ENCODE measurements at places on chromosomes 7 and 10.

DNA sequence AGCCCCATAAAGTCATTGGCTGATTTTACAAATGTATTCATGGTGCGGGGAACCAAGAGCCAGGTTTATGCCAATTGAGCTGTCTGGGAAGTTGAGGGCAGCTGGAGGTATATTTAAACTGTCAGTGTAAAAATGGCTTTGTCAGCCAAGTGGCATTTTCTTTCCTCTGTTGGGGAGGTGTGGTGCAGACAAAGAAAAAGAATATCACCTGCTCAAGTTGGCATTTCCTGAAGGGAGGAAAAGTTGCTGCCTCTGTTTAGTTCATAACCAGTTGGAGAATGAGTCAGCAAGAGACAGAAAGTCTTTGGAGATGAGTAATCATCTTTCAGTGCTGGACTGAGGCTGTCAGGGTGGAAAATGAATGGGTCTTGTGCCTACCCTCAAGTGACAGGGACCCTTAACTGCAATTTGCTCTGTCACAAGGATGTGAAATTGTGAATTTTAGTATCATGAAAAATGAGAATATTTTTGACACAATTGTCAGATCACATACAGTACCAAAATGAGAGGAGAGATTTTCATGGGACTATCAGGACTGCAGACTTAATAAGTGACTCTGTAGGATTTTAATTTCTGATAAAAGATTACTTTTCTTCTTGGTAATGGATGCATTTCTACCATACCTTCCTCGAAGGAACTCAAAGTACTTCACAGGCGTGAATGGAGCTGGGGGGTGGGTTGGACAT, 137.3 kb downstream of the ANLN start:
- DNase-seq, result no peak

GRCh38 chr7:106283831-106284713, 711 bp downstream of the NAMPT start:
- peak; percentile 58 for DNase-seq

GRCh38 chr10:100738055-100738827, 7.1 kb upstream of the PAX2 start:
- no peak for DNase-seq

- DNase-seq, result no peak
These were observed 332.0 kb upstream of the ZNF32 start for GRCh38 chr10:43980715-43981114.

- no peak for DNase-seq
These were observed 118.0 kb downstream of the COBL start for GRCh38 chr7:51198654-51199053.

DNA sequence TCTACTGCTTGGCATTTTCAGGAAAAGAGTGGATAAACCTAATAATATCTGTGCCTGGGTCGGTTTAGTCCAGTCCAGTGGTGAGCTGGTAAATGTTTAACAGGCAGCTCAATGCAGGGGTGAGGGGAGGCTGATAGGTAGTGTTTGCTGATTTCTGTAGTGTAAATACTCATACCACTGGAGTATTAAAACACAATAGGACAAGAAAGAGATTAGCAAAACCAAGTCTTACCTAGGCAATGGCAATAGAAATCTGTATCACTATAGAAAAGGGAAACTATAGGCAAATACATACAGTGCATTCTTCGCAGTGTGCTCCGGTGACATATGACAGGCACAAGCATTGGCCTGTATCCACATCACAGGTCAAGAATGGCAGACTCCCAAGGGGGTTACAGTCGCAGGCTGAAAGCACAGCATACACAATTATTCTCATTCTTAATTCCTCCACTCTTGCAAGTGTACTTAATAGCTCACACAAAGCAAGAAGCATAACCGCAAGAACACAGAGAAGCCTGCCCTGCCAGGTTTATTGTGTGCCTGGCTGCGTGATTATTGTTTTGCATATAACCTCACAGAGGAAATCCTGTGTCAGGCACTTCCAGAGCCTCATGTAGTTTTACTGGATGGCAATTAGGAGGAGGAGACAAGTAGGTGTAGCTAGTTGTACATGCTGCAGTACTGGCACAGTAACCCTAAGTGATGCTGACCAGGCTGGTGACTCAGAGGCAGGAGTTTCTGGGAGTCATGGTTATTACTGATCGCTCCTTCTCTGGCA, 35.0 kb downstream of the LAMB4 start:
- no peak for DNase-seq

DNA sequence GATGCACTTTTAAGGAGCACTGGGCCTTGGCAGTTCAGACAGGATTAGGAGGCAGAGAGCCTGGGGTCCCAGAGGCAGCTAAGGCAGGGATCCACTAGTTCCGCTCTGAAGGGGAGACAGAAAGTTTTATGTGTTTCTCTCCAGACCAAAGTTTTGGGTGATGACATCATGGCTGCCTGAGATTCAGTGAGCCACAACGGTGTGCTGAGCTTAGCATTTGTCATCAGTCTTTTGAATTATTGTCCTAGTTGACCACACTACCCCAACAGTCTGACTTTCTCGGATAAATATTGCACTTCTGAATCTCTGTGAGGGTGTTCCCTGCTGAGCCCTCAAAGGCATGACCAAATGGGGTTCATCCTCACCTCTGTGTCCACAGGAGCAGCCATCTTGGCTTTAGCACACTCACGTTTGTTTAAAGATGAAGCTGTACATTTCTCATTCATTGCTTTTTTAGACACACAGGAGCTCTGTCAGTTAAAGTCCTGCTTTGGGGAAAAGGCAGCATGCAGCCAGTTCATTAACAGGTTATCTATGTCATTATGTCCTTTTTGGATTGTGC, 297.7 kb upstream of the LRGUK start:
- DNase-seq, result no peak

GRCh38 chr7:100426516-100426915, 2.0 kb downstream of the ZCWPW1 start:
- no peak for DNase-seq

DNA sequence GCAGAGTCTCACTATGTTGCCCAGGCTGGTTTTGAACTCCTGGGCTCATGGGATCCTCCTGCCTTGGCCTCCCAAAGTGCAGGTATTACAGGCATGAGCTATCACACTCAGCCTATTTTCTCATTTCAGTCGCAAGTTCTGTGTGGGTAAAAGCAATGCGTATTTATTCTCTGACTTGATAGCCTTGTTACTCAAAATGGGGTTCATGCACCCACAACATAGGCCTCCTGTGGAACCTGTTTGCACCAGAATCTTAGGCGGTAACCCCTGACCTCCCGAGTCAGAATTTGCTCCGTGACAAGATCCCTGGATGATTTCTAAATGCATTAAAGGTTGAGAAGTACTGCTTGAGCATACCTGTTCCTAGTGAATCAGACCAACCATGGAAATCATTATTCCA, 7.3 kb downstream of the IL2RA start:
- DNase-seq, result no peak

DNA sequence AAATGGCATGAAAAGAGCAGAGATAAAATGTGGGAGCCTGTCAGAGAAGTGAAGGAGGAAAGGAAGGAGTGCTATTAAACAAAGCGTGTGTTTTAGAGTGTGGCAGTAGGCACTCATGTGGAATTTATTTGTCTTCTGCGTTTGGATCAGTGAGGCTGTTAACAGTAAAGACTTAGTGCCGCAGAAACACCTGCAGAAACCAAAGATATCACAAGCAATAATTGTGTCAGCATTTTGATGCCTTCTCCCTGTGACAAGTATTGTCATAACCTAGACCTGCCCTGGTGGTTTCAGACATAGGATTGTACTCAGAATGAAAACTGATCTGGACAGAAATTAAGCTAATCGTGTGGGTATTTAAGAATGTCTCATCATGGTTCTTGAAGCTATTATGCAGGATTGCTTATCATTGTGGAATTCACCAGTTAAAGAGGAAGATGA, 191.0 kb downstream of the CAMK1D start:
- DNase-seq, result no peak

DNA sequence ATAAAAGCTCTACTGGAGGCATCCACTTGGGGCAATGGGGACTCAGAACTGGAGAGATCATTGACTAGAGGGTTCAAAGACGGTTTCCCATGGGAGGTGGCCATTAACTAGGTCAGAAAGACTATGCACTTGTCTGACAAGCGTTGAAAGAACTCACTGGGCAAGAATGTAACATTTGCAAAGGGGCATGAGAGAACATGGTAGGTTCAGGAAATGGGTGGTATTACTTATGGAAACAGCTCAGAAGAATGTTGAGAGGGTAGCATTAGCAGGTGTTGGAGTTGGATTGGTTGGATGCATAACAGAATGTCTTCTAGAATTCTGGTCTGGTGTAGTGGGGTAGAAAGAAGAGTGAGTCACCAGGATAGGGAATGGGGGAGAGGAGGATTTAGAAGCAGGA, 119.1 kb upstream of the CDCA7L start:
- no peak for DNase-seq

DNA sequence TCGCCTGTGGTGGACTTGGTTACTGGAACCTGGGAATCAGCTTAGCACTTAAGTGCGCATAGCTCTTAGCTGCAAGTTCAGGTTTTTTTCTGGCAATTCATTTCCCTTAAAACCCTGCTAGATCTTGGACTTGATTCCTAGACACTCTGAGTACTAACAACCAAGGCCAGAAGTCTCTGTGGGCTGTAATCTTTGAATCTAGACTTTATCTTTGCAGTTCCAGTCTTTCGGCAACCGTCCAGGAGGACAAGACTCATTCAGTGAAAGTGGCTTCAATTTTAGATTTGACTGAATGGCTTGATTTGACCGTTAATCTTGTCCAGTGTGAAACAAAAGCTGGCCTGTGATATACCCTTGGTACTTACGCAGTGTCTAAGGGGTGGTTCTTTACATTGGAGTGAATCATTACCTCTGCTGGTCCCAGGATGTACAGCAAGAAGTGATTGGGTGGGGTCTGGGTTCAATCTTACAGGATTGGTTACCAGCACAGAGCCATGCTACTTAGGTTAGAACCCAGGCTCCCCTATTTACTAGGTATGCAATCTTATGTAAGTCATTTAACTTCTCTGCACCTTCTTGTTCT, 16.4 kb downstream of the PTTG1IP2 start:
- DNase-seq, result no peak

DNA sequence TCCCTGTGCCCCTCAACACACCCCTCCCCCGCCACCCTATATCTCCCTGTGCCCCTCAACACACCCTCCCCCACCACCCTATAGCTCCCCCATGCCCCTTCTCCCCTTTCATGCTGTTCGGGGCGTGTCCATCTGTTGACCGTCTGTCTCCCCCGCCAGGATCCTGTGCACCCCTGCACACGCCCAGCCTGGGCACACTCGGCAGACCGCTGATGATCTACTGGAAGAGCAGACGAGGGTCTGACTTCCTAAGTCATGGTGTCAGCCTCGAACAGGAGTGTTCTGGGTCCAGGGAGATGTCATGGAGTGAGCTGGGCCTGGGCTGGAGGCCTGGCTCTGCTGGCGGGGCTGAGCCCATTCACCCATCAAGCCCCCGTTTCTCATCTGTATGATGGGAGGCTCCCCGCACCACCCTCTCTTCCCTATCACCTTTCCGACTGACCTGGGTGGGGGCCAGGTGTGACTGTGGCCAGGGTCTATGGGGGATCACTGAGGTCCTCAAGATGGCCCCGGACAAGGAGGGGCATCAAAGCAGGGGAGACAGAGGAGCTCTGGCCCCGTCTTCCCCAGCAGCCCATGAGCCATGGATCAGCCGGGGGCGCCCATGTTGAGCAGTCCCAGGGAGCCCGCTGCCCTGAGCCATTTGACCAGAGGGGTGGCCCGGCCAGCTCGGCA, 48.3 kb downstream of the PDGFA start:
- no peak for DNase-seq

DNA sequence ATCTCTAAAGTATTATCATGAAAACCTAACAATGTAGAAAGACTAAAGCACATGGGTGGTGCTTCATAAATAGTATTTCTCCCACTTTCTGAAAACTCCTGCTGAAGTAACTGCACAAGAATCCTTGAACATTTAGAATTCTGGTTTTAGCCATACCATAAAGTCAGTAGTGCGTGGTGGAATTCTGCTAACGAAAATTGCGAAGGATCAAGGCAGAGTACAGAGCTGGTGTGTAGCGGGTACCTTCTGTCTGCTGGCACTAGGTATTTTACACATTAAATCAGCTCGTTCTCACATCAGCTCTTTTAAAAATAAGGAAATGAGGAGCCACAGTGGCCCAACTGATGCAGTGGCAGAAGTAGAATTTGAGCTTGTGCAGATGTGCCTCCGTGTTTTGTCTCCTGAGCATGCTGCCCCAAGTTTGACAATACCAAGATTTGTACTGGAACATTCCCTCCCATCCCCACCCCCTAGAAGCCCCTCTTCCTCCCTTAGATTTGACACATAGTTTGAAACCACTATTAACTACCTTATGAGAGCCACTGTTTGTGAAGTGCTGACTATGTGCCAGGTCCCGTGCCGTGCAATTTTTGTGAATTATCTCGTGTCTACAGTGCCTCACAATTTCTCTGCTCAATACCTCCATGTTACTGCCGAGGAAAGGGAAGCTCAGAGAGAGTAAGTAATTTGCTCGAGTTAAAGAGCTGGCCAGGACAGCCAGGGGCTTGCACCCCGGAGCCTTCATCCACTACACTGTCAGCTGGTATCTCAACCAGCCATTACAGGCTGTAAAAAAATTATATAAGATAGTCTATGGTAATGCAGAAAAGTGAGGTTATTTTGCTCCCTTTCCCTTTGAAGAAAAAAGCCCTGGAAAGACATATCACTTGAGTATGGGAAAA, 66.9 kb downstream of the EGFR start:
- no peak for DNase-seq

DNA sequence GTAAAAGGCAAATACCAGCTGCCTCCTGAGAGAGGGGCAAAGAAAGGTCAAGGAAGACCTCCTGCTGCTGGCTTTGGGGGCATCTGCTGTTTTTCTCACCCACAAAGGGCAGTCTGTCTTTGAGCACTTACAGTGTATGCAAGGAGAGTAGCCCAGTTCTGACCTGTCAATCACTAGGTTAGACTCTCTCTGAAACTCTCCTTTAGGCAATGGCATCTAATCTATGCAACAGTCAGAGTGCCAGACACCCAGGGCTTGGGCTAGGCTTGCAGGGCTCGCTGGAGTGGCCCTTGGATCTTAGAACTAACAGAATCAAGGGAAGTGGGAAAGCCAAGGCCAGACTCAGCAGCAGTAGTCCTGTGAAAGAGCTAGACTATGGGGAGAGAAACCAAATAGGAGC, 522.9 kb downstream of the NRG3 start:
- no peak for DNase-seq

DNA sequence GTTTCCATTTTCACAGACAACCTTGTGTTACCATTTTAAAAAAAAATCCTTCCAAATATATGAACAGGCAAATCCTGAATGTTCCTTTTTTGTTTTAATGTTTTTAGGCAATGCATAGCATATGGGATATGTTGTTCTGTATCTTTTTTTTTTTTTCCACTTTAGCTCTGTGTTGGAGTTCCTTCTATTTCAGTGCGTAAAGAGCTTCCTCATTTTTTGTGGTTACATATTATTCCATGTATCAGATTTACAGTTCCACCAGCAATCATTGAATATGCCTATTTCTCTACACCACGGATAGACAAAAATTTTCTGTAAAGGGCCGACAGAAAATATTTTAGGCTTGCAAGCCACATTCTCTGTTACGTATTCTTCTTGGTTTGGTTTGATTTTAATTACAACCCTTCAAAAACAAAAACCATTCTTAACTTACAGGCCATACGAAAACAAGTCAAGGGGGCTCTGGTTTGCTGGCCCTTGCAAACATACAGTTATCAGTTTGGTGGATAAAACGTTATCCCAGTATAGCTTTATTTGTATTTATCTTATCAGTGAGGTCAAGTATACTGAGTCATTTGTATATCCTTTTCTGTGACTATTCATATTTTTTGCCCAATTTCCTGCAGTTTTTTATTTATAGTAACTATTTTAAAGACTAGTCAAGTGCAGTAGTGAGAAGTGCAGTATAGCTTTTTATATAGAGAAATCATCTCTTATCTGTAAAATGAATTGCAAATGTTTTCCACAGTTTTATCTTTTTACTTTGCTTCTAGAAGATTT, 55.7 kb downstream of the RALA start:
- DNase-seq, result no peak

- no peak for DNase-seq
These were observed 11.7 kb upstream of the ZNF680 start for GRCh38 chr7:64574540-64575099.

Data from CD4-positive, alpha-beta T cell treated with Interleukin-10 for 1 hour (primary cell).